ENCODE measurements at places on chromosomes 7 and 10.

GRCh38 chr7:13794581-13794980 lies 194.9 kb downstream of the ETV1 start:
- DNase-seq = no peak

GRCh38 chr7:148932-149790 lies 43.2 kb upstream of the FAM20C start:
- DNase-seq = peak; percentile 99

DNA sequence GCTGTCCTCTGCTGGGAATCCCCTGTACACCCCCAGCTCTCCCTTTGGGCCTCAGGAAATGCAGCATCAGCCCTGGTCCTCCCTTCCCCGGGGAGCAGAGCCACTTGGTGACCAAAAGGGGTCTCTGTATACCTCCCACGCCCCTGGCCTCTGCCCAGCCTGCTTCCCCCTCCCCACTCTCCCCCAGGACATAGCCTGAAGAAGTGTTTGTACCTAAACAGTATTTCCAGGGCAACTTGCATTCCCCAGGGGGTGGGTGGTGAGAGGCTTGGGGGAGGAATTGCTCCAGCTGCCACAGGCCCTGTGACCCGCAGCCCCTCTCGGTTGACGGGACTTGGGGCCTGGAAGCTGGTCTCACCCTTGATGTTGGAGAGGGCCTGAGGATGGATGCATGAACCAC lies 39.3 kb downstream of the TMEM270 start:
- no peak for DNase-seq

GRCh38 chr10:78134773-78135306 lies 101.2 kb downstream of the RPS24 start:
- DNase-seq = no peak

DNA sequence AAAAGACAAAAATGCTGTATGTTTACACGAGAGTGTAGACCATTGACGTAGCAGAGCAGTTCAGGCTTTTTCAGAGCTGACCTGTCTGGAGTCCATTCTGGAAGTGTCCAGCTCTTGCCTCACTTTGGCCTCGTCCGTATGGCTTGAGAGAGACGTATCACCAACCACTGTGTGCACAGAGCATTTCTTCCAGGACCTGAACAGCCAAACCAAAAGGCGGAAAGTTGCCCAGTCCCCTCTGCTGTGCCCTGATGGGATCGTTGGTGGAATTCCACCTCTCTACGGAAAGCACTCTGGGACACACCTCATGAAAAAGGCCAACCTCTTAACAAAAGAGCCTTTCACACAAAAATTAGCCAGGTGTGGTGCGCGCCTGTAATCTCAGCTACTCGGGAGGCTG lies 184.7 kb upstream of the SH2B2 start:
- no peak for DNase-seq

DNA sequence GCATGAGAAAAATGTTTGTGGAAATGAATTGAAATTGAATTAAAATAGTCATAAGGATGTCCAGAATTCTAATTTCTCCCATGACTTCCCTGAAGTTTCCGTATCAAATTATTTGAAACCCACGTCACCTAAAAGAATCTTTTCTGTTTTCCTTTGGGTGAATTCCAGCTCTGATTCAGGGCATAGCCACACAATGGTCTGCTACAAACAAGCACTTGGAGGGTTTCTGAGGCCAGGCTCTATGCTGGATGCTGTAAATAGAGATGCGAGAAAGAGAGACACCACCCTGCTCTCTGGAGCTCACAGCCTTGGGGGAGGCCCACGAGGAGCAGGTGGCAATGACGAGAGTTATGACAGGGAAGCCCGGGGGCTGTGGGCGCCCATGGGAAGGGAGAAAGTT lies 33.6 kb downstream of the GHRHR start:
- no peak for DNase-seq

GRCh38 chr7:110400411-110400810 lies 690.5 kb upstream of the LRRN3 start:
- DNase-seq = no peak

DNA sequence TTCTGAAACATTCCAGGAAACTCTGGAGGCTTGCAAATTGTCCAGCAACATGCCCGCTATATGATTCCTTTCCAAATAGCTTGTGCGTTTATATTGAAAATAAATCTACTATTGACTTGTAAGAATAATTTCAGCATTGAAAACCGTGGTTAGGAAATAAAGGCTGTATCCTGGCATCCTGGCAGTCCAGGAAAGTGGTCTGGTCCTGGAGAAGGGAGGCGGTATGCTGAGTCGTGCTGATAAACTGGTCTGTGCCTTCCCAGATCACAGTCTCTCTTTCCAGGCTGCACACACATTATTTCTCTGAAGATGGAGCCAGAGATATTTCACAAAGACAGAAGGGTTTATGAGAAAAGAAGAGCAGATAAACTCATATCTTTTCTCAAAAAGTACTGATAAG lies 350.1 kb upstream of the COBL start:
- no peak for DNase-seq

DNA sequence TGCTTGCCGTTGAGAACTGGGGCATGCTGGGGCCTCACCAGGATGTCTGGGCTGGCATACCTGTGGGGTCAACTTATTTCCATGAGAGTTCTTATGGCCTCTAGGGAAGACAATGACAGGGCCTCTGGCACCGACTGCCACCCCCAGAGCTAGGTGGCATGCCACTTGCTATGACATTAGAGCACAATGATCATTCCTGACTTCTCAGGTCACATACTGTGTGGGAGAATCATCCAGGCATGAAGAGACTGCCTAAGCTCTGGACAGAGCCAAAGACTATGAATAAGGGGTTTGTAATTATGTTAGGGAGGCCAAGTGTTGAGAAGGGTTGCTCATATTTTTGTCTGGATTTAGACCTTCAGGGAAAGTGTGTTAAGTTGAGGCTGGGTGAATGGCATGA lies 97.5 kb downstream of the PTPN20 start:
- no peak for DNase-seq

DNA sequence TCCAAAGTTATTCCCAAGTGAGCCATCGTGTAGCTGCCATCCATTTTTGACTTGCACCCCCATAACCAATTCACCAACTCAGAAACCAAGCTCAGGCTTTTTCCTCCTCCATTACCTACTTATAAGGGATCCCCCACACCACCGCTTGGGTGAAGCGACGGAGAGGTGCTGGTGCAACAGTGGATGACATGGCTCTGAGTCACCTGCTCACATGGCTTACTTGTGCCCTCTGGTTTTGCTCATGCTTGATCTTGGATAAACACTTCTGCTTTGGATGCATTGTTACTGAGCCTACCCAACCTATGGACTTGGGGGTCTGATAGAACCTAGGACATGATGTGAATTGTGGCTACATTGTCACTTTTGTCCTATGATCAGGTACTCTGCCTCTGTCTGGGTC lies 12.0 kb upstream of the AKR1B1 start:
- DNase-seq = no peak

Data from AG09319 (cell line).